DND-41 (cell line): ENCODE measurements at places on chromosomes 5 and 9.

DNA sequence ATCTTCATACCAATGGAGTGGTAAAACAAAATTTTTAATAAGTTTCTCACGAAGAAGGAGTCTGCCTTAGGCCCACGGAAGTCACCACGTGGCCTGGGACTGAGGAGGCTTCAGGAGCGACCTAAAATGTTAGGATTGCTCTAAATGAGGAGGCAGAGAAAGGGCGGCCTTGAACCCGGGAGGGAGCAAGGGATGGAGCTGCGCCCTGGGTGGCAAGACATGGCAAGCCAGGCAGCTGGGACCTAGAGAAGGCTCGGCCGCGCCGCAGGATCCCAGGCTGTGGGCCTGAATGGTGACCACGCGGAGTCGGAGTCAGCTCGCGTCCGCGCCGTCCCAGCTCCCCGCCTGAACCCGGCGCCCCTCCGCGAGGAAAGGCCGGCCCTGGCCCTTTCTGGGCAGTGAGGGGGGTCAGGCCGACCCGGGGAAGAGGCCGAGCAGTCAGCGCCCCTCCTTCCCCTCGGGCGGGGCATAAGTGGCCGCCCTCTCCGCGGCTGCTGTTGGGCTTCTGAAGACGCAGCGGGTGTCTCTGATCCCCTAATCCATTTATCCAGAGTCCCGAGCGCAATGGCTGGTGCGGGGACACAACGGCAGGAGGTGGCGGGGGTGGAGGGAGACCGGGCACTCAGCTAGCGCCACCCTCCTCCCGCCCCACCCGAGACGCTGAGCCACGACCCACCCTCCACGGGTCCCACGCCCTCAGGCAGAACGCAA, 10.6 kb downstream of the IRX1 start:
- no peak for DNase-seq

GRCh38 chr9:20349568-20349967, 272.7 kb downstream of the MLLT3 start:
- DNase-seq = no peak

DNA sequence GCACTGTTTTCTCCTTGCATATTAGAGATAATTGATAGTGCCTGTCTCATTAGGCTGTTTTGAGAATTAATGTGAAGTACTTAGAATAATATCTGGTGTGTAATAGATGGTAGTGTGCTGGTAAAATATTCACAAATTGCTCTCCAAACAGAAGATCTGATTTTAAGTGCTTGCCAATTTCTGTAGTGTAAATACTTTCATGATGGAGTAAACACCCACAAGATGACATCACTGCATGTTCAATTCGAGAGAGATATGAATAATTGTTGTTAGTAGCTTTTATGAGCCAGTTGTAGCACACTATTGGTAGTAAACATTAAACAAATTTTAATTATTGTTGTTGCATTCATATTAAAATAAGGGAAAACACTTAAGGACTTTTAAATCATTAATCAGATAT, 392.3 kb upstream of the RIOK2 start:
- DNase-seq = no peak

GRCh38 chr9:106896695-106897094, 33.7 kb downstream of the ZNF462 start:
- DNase-seq = no peak

DNA sequence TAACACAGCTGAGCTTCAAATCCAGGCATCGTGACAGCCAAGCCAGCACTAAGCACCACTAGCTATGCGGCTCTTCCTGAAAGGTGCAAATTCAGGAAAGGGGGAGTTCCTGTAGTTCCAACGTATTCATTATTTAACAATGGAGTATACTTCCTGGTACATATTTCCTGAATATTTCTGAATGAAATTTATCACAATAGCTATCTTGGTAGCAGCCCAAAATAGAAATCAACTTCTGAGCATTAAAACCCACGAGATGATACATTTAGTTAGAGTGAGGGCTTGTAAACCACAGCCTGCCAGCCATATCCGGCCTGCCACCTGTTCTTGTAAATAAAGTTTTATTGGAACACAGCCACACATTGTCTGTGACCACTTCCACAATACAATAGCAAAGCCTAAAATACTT, 109.7 kb upstream of the RETREG1 start:
- peak; percentile 60 for DNase-seq

GRCh38 chr5:98163796-98164493, 609.5 kb upstream of the RGMB start:
- DNase-seq = no peak

DNA sequence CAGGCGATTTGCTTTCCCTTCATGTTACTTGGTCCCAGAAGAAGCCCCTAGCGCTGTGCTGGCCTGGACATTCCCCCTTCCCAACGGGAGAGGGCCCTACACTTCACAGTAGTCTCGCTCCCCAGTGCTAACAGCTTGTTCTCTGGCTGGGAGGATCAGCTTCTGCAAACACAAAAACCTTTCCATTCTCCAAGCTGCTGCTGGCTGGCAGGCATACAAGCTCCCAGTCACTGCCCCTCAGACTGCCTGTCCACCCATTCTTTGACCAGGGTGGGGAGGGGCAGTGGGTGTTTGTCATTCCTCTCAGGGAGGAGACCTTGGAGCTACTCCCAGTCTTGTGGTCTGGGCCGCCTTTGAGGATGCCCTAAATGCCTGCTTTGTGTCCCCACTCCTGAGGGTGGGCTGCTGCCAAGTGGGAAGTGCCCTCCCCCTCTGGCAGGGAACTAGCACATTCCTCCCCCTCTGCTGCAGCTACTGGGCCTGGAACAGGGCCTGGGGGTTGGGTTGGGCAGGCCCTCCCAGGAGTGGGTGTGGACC, 20.8 kb downstream of the ENHO start:
- no peak for DNase-seq

- no peak for DNase-seq
These were observed 992.6 kb downstream of the DNAH5 start for GRCh38 chr5:12951846-12952245.

GRCh38 chr9:127860260-127860659, 5.8 kb upstream of the ENG start:
- no peak for DNase-seq

- DNase-seq = no peak
These were observed 38.9 kb downstream of the DAB2IP start for GRCh38 chr9:121690316-121690715.

- DNase-seq = no peak
These were observed 150.1 kb upstream of the SLC27A6 start for GRCh38 chr5:128815201-128815600.

- DNase-seq = no peak
These were observed 175.3 kb downstream of the RFK start for GRCh38 chr9:76218886-76219445.

- DNase-seq = no peak
These were observed 85.2 kb upstream of the SLC1A3 start for GRCh38 chr5:36521219-36521618.

DNA sequence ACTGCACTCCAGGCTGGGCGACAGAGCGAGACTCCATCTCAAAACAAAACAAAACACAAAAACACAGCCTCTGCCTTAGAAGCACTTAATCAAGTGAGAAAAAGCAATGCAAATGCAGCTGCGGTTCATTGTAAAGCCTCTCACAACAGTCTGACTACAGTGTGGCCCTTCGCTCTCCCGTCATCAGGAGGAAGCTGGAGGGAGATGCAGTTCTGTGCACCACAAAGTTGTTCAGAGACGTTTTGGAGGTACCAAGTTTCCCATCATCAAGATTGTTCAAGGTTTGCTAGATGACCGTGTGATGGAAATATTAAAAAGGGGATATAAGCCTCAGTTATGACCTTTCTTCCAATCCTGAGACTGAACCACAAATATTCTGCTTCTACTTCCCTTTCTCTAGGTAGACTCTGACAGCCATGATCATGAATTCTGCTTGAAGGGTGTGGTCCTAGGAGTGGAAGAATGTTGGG, 40.9 kb downstream of the SEC61B start:
- DNase-seq = no peak

DNA sequence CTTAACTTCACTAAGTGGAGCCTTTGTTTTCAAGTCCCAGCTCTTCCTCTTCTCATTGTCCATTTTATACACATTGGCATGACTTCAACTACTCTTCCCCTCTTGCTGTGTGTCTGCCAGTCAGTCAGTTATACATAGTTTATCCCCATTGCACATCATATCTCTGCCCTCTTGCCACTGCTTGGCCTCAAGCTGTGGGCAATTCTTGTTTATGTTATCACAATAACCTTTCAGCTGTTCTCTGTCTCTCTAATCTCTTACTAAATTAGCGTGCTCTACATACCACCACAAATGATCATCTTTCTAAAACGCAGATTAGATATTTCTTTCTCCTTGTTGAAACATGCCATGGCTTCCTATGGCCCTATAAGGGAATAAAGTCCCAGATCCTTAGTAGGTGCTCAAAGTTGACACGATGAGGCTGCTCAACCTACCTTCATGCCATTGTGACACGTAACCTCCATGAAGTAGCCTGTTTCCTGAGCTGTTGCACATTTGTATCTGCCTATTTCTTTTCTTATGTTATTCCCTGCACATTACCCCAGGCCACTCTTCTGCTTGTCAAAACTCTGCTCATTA, 239.3 kb downstream of the GAS1 start:
- DNase-seq = no peak

DNA sequence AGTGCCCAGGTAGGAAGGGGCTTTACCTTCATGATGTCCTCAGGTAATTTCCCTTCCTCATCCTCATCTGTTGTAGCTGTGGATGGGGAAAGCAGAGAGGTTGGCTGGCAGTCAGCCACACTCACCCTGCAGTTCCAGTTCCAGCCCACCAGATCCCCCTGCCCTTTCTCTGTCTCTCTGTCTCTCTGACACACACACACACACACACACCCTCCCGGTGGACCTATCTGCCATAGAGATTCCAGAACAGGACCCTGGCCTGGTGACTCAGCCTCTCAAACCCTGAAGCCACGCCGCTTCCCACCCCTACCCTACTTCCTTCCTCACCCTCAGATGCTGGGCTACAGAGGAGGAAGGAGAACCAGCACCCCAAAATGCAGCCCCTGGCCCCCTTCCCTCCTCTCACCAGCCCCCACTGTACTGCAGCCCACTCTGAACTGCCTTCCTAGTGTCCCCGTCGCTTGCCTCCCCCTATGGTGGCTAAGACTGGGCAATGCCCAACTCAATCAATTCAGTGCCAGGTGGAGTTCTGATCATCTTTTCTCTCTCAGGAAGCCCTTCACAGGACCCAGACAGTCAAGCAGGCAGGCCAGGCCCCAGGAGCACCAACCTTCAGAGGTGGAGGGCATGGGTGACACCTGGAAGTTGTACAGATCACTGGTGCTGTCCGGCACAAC, 4.8 kb downstream of the IRF1 start:
- DNase-seq = no peak

DNA sequence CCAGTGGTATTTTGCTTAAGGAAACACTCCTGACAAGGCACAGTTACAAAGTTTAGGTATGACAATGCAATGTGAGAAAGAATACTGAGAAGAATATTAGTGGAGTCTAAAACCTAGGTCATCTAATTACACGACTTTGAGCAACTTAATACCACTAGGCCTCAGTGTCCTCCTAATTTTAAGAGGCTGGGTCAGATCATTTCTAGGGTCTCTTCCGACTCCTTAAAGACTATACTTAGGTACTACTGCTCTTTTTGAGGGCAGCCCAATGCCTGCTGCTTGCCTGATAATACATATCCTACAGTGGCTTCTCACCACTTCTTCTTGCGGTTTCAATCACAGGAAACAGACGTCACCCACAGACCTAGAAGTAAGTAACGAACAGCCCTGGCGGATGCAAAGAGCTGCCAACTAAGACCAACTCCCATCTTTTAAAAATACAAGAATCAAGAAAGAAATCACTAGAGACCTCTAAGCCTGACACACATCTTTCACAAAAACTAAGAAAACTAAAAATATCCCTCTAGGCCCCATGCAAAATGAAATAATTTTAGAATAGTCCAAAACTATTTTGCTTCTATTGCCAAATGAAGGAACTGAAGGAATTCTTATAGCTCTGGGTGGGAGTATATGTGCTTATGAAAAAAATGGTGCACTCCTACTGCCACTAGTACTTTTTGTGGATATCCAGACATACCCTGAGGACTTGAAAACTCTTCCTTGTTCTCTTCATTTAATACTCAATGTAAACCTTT, 13.1 kb downstream of the DIAPH1 start:
- DNase-seq = peak; percentile 88

DNA sequence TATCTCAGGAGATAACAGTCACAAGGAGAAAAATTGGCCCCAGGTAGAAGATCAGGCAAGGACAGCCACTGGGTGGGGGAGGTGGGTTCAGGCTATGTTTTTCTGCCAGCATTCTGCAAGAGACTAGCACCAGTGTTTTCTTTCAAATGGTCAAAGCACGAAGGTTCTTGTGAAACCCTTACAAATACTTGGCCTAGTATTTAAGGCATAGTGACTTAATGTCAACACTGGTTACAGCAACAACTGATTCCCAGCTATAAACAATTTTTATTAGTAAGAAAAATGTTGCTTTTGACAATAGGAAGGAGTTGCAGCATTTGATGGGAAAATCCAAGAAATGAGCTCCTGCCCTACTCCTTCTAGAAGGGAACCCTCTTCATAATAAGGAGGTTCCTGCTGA, 349.6 kb downstream of the SLIT3 start:
- DNase-seq = no peak

DNA sequence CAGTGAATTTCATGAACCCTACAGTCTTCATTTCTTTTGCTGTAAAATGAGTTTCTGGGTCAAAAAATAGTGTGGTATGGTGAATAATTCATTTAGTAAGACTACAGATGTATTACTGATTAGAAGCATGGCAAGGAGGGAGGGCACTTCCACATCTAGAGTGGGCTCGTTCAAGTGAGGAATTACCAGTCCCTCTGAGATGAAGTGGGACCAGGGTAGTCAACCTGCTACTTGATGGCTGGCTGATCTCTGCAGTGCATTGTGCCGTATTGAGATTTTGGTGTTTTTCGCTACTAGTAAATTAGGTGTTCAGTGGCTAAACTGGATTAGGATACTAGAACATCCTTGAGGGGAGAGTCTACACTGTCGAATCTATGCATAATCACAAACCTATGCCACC, 10.8 kb downstream of the CDC37L1 start:
- no peak for DNase-seq

- DNase-seq = no peak
These were observed 223.4 kb downstream of the DRD1 start for GRCh38 chr5:175220549-175220948.

GRCh38 chr5:177035976-177036375, 13.5 kb downstream of the ZNF346 start:
- DNase-seq = peak; percentile 52

- DNase-seq = no peak
These were observed 185.0 kb downstream of the GNA14 start for GRCh38 chr9:77463151-77463550.

GRCh38 chr9:35928591-35929452, 19.5 kb downstream of the SPAAR start:
- no peak for DNase-seq

DNA sequence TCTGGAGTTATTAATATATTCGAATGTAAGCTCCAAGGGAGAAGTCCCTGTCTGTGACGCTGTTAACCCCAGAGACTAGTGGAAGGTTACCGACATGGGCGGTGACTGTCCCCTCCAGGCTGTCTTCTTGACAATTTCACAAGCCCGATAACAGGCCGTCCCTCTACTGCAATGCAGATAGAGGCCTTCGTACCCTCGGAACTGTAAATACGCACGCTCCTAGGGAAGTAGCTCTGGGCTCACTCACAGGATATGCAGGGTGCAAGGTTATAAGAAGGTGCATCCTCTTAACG, 680 bp upstream of the RFK start:
- peak; percentile 59 for DNase-seq

GRCh38 chr9:135046739-135047350, 40.6 kb upstream of the OLFM1 start:
- DNase-seq = no peak

GRCh38 chr5:135130261-135131215, 96.5 kb upstream of the PITX1 start:
- no peak for DNase-seq

GRCh38 chr9:130287736-130288135, 22.2 kb downstream of the HMCN2 start:
- DNase-seq = no peak

- DNase-seq = no peak
These were observed 105.1 kb downstream of the LMNB1 start for GRCh38 chr5:126881821-126882600.
